ENCODE measurements at places on chromosomes 6 and 20.

- DNase-seq: no peak
These were observed 548.2 kb downstream of the PRKN start for GRCh38 chr6:162179196-162179951.

GRCh38 chr20:12180107-12180661 is 262.5 kb downstream of the BTBD3 start:
- no peak for DNase-seq

- DNase-seq: no peak
These were observed 2.8 kb downstream of the RAET1E start for GRCh38 chr6:149895048-149895590.

GRCh38 chr6:66662196-66662595 is 955.2 kb upstream of the EYS start:
- no peak for DNase-seq

DNA sequence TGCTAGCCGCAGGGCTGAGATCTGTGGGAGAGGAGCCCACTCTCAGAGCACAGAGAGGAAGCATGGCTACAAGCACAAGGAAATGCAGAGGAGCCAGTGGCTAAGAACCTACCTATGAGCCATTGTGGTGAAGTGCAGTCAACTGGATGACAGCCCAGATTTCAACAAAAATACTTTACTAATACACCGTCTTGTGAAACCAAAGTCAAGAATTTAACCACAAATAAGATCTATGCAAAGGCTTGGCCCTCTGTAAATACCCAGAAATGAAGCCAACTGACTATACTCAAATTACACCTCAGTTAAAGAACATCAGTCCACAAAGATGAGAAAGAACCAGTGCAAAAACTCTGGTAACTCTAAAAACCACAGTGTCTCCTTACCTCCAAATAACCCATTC is 40.1 kb upstream of the PTCHD4 start:
- DNase-seq: no peak

DNA sequence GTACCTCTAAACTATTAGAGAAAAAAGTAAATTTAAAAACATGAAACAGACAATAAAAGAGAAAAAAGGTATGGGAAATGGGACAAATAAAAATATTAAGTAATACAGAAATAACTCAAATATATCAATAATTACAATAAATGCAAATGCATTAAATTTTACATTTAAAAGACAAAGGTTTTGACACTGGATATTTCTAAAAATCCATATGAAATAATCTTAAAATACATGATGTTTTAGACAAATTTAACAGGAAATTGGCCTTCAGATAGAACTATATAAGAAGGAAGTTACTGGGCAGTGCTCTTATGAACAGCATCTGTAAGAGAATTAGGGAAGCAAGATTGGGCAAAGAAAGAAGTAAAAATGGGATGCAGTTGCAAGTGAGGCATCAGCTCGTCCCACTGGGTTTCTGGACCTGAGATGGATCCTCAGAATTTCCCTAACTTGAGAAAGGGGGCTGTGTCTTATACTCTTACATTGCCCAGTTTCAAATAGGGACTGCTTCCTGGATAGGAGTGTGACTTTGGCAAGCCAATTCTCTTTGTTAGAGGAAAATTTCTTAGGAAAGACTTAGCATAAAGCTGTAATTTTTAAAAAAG is 376.7 kb downstream of the SMOC2 start:
- no peak for DNase-seq

GRCh38 chr6:149357726-149358538 is 40.4 kb downstream of the TAB2 start:
- no peak for DNase-seq
